ENCODE measurements at places on chromosomes 7 and 10.

GRCh38 chr10:26792758-26793495, 67.8 kb downstream of the ABI1 start:
- DNase-seq: no peak

DNA sequence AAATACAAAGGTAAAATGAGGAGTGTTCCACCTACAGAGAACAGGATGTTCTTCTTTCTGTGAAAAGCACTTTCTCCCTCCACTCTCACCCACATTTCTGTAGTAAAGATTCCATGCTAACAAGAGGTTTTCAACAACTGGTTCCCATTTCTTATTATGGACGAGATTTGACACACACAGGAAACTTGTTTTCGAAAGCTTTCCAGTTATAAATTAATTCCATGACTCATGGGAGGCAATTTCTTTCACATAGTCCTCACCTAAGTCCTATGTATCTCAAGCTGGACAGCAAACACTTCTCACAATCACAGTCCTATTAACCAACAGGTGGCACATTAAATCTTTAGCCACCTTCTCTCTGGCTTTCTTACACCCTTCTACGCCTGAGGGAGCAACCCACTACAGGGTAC, 24.5 kb downstream of the RAPGEF5 start:
- DNase-seq: no peak

DNA sequence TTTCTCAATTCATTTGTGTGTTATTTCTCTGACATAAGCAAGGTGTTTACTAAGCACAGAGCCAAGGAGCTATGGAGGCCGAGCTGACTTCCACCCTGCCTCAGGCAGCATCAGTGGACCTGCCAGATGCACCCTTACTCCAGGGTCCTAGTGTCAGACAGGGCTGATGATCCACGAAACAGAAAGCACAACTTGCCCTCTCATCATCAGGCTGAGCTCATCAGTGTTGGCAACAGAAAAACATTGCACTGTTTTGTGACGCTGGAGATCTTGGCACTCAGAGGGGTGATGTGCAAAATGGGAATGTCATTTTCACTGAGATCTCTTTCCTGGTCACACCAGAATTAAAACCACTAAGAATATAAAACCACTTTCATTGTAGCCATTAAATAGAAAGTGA, 201.8 kb downstream of the GLI3 start:
- DNase-seq: no peak

DNA sequence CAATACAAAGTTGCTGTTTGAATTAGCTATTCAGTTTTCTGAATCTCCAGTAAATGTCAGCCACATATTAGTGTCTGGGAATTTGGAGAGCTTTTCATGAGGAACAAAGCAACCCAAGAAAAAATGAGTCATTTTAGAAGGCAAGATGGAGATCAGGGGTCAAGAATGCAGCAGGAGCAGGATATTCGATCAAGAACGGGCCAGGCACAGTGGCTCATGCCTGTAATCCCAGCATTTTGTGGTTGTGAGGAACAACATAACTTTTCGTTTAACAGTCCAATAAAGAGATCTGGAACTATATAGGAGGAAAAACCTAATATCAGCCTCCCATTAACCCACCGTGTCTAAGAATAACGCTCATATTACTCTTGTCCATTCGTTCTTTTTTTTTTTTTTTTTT, 600.5 kb downstream of the MAGI2 start:
- DNase-seq: no peak

DNA sequence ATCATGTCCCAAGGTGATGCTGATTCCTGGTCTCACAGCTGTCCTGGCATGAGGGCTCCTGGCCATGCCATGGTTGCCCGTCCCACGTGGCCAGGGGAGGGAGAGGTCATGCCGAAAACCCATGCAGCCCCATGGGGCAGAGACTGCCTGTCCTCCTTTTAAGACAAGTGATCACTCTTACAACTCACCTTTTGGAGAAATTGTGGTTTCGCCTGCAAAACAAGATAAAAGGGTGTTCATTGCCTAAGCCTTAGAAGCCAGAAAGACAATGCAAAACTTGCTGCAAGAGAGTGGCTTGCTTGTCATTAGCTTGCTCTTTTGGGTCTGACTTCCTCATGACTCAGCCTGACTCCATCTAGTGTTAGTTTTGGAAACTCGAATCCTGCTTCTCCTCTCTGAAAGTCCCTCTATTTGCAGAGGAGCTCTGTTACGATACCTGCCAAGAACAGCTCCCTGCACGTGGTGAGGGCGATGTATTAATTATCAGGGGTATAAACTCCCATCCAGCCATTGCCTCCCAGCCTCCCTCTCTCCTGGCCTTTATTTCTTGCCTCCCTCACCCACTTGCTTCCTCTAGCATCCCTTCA, 26.7 kb downstream of the TMEM273 start:
- peak; percentile 41 for DNase-seq

DNA sequence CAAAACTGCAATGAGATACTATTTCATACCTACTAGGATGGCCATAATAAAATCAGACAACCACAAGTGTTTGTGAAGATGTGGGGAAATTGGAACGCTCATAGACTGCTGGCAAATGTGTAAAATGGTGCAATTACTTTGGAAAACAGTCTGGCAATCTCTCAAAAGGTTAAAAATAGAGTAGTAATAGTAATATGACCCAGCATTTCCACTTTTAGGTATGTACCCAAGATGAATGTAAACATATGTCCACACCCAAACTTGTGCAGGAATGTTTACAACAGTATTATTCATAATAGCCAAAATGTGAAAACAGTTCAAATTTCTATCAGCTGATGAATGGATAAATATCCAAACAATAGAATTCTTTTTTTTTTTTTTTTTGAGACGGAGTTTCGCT, 731.6 kb upstream of the ANKRD30A start:
- DNase-seq: no peak

- no peak for DNase-seq
Measured at GRCh38 chr10:11186374-11186773, 168.7 kb downstream of the CELF2 start.

GRCh38 chr10:6486309-6486708, 93.8 kb downstream of the PRKCQ start:
- no peak for DNase-seq

GRCh38 chr7:87342231-87342630, 3.2 kb upstream of the CROT start:
- no peak for DNase-seq

GRCh38 chr7:96016735-96017134, 244.4 kb downstream of the DYNC1I1 start:
- no peak for DNase-seq

- no peak for DNase-seq
Measured at GRCh38 chr10:35442028-35442427, 105.7 kb downstream of the CCNY start.

DNA sequence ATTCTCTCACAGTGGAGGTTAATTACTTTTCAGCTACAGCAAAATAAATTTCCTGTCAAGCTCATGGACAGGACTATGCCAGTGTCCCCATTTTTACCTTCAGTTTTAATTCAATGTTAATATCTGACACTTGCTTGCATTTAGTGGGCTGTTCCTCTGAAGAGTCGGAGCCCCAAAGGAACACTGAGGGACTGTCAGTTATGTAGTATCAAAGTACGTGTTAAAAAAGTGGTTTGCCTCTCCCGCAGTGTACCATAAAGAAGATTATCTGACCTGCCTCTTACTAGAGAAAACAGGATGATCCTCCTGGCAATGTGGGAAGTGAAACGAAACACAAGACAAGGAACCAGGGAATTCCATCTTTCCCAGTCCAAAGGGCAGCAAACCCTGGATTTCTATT, 1010.9 kb upstream of the PHF14 start:
- DNase-seq: no peak

DNA sequence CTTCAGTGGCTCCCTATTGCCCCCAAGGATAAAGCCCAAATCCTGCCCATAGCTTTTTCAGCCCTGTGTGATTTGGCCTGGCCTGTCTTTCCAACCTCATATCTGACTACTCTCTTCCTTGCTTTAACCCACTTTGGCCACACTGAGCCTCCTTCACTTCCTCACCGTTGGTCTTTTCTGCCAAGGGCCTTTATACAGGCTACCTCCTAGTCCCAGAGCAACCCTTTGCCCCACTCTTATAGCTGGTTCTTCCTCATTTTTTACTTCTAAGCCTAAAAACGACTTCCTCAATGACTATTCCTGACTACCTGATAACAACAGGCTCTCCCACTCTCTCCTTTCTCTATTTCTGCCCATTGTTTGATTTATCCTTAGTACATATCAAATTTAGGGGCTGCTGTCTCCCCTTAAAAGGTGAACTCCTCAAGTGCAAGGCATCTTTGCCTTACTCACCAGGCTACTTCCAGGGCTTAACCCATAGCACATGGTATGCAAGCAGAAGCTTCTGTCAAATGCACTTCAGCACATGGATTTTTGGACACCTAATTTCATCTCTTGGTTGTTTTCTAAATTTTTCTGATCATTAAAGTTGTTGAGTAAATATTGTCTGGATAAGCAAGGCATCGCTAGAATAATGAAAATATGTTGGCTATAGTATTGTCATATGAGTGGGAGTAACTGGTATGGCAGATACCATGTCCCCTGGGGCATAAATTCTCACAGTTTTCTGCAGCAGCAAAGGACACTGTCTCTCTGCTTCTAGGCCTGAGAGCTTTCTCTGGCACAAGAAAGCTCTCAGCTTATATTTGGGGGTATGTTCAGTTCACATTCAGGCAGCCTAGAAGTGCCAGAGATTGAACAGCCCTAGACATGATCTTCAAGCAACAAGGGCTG, 201.5 kb upstream of the GPR26 start:
- no peak for DNase-seq

- DNase-seq: no peak
Measured at GRCh38 chr7:87505122-87505521, 29.6 kb upstream of the ABCB4 start.

GRCh38 chr7:138665669-138666140, 35.5 kb downstream of the SVOPL start:
- DNase-seq: no peak

DNA sequence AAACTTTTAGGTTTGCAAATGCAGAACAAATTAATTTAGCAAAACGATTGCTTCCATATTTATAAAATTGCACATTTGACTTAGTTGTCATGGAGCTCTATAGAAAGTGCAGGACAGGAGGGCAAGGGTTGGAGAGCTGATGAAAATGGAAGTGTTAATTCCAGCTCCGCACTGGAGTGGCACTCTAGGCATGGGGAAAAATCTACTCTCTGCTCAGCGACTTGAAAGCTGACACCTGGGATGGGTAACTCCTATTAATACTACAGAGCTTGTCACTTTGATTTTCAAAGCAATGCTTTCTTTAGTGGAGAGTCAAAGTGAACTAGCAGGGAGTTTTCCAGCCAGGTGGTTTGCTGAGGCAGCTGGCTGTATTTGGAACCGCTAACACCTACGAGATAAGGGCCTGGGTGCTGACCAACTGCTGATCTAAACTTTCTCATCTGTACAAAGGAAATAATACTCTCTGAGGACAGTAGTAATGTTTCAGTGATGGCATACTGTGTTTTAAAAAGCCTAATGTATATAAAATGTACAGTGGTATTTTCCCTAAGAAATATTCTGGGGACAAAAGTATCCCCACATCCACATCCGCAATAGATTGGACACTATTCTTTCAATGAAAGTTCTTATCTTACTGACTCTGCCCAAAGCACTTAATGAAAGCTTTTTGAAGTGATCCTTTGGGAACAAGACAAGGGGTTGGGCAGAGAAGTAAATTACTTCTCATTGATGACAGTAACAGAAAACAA, 444.3 kb downstream of the GPAM start:
- no peak for DNase-seq

DNA sequence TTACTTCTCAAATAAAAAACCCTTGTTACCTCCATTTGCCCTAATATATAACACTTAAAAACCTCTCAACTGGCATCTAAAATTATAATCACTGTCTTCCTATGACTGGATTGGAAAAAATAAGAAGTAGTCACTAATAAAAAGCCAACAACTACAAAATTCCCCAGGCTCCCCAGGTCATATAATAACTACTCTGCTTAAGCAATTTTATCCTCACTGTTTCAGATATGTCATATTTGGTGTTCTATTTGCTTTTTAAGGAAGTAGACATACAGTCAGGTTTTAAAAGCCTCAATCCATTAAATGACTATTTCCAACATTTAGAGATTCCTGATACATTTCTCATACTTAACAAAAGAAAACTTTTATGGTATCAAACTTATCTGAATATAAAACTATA, 2.4 kb downstream of the H2AZ2 start:
- no peak for DNase-seq

GRCh38 chr10:113115556-113115955, 165.5 kb downstream of the TCF7L2 start:
- no peak for DNase-seq

DNA sequence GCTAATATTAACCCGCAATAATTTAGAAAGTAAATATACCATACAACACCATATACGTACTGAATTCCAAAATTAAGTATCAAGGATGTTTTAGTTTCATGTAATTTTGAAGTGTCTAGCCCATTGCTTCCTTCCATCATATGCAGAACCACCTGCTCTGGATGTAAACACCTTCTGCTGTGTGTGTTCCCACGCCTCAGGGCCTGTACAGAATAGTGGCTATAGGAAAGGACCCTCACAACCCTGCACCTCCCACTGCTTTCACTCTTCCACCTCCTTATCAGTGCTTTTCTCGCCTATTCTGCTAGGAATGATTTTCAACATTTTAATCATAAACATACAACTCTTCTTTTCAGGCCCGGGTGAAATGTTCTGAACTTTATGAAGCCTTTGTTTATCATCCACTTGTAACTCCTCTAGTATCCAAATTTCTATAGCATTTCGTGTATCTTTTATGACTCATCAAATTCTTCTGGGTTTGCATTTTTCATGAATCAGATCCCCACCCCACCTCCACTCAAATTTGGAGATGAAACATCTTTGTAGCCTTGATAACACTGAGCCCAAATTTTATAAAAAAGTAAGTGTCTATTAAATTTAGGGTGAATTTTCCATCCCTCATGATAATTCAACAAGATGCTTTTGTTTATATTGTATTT, 1106.8 kb upstream of the C7orf33 start:
- DNase-seq: no peak

DNA sequence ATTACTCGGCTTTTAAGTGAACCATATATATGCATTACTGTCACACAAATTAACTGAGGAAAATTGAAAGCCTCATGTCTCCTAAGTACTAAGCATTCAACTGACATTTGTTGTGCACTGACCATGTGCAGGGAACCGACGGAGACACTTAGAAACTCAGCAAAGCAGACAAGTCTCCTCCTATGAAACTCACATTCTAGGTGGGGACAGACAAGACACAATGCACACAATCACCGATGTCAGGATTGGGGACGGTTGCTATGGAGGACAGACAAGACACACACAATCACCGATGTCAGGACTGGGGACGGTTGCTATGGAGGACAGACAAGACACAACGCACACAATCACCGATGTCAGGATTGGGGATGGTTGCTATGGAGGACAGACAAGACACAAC, 134.0 kb downstream of the PTPRN2 start:
- DNase-seq: no peak
